NCI-H446 treated with DMSO at 0.1 percent for 48 hours (cell line): ENCODE measurements at places on chromosomes 5 and 9.

DNA sequence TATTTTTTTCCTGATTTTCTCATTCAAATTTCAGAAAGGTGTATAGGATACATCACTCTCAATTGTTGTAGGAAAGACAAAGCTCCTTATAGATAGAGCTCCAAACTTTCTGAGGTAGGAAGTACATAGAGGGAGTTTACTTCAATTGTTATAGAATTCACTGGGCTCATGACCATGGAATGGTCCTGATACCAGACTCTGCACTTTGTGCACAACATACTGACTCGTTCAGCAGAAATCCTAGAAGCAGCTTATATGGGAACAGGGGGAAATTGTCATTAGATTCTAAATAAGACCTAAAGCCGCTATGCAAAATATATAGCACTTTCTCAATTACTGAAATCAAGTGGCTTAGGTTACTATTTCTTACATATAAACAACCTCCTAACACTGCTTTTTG is 240.5 kb upstream of the TUSC1 start:
- no peak for DNase-seq

DNA sequence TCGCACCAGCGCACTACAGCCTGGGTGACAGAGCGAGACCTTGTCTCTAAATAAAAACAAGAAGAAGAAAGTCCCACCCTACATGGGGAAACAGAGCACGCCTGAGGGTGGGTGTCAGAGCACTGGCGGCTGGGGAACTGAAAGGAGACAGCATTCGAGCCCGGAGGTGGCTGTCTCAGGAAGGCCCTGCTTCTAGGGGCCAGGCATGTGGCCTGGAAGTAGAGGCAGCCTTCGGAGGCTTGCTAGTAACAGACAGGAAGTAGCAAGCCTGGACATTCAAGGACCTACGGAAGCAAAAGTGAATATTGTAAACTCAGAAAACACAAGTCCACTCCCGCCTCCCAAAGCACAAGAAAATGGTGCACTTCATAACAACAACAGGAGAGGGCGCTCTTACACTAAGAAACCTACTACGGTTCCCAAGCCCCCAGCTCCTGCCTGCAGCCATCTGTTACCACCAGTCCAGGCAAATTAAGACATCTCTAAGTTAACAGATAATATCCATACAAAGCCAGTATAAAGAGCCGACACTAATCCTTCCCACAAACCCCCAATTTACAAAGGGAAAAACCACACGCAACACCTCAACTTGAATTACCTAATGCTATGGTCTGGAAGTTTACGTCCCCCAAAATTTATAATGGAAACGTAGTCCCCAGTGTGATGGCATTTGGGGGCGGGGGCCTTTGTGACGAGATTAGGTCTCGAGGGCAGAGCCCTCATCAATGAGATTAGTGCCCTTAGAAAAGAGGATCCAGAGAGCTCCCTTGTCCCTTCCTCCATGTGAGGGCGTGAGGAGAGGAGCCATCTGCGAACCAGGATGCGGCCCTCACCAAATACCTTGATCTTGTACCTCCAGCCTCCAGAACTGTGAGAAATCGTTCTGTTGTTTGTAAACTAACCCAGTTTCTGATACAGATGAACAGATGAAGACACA is 7.7 kb downstream of the RASGEF1C start:
- DNase-seq: no peak

- DNase-seq: no peak
Measured at GRCh38 chr9:134875371-134875770, 5.2 kb upstream of the FCN2 start.

DNA sequence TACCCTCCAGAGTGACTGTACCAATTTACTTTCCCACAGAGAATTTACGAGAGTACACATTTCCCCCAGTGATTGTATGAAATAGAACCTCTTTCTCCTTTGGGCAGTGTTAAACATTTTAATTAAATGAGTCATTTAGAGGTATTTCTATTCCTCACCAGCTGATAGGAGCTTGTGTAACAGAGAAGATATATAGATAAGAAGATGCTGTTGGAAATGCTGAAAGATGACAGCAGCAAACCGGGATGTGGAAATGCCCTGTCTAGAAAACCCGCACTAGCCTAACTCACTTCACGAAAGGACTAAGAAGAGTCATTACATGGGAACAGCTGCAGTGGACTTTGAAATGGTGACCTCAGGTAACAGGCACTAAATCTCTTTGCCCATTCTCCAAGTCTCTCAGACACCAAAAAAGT is 68.3 kb downstream of the LPAR1 start:
- no peak for DNase-seq

DNA sequence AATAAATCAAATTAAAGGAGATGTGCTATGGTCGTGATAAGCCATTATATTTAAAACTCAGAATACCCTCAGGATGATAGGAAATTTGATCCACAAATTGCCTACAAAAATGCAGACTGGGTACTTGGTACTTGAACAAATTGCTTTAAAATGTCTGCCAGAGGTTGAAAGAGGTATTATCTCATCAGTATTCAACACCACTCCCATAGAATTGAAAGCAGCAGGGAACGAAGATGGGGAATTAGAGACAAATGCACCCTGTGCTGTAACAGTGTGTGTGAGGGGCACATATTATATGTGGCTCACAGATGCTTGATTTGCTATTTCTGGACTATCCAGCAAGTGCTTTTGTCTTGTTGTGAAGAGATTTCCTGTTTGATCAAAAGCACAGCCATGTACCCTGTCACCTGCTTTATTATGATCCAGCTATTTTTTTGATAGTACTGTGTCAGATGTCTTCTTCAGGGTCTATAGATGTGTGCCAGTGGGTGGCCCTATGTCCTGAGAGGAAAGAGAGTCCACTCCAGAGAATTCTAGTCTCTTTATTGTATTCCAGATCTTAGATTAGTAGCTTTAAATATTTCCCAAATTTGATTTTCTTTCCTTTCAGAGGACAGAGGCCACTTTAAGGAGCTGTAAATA is 120.1 kb downstream of the XRCC4 start:
- no peak for DNase-seq

DNA sequence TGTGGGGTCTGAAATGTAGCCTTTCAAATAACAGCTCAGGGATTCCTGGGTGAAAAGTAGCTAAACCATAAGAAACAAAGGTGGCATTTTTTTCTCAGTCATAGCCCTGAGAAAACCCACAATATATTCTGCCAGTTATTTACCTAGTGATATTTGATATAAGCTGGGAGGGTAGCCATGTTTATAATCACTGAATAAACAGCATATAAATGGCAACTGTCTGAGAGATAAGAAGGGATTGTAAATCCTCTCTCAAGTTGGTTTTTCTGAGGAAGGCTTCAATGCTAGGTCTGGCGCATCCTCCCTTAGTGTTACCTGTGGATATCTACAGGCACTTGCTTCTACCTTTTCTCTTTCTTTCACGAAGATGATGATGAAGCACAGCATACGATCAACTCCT is 1080.5 kb upstream of the DMAC1 start:
- no peak for DNase-seq

DNA sequence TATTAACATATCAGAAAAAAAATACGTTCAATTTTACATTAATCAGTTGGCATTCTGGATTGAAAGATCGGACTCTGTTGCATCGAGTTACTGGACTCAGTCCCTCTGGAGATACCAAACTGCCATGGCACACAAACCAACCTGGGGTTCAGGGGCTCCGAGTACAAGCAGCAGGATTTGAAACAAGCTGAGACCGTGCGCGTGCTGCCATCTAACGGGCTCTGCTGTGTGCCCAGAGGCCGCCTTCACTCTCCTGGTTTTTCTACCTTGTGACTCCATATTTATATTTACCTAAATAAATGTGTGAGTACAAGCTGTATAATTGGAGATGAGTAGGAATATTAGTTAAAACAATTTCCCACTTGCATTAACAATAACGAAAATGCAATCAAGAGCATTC is 48.2 kb downstream of the ANXA1 start:
- DNase-seq: no peak

DNA sequence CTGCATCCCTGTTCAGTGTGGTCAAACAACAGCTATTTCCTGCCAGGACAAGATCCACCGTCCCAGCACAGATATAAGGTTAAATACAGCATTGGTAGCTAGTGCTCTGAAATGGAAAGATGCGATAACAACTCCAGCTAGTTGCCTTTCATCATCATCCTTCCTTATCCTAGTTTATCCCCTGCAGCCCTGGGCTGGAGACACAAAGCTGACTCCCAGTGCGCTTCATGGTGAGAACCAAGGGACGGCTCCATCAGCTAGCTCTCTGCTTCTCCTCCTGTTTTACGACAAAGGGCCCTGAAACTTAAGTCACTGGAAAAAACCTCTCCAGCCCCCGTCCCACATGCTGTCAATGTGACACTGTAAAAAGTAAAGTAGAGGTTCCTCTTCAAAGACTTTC is 37.9 kb downstream of the CDC14B start:
- no peak for DNase-seq

GRCh38 chr5:14810282-14810681 is 61.3 kb downstream of the ANKH start:
- DNase-seq: no peak

GRCh38 chr5:523441-524222 is 617 bp downstream of the SLC9A3 start:
- no peak for DNase-seq

- no peak for DNase-seq
Measured at GRCh38 chr5:39441838-39442237, 17.1 kb upstream of the DAB2 start.

GRCh38 chr9:9563817-9564216 is 1049.0 kb downstream of the PTPRD start:
- DNase-seq: no peak

- DNase-seq: no peak
Measured at GRCh38 chr9:134290603-134291451, 35.4 kb upstream of the RXRA start.

DNA sequence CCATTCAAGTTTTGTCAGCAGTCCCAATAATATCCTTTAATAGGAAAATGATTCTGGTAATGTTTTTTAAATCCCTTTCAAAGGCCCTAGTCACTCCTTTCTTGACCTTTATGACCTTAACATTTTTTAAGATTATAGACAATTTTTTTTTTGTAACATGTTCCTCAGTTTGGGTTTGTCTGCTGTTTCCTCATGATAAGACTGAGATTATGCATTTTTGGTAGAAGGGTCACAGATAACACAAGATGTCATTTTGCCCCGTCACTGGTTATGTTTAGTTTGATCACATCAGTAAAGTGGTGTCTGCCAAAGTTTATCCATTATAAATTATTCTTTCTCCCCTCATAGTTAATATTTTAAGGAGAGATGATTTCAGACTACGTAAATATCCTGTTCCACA is 16.0 kb upstream of the PTPDC1 start:
- no peak for DNase-seq

GRCh38 chr5:135271533-135272310 is 127.3 kb downstream of the MACROH2A1 start:
- no peak for DNase-seq

- DNase-seq: no peak
Measured at GRCh38 chr9:70468291-70468690, 53.8 kb upstream of the KLF9 start.

GRCh38 chr5:29485333-29485732 is 1708.2 kb upstream of the CDH6 start:
- no peak for DNase-seq

DNA sequence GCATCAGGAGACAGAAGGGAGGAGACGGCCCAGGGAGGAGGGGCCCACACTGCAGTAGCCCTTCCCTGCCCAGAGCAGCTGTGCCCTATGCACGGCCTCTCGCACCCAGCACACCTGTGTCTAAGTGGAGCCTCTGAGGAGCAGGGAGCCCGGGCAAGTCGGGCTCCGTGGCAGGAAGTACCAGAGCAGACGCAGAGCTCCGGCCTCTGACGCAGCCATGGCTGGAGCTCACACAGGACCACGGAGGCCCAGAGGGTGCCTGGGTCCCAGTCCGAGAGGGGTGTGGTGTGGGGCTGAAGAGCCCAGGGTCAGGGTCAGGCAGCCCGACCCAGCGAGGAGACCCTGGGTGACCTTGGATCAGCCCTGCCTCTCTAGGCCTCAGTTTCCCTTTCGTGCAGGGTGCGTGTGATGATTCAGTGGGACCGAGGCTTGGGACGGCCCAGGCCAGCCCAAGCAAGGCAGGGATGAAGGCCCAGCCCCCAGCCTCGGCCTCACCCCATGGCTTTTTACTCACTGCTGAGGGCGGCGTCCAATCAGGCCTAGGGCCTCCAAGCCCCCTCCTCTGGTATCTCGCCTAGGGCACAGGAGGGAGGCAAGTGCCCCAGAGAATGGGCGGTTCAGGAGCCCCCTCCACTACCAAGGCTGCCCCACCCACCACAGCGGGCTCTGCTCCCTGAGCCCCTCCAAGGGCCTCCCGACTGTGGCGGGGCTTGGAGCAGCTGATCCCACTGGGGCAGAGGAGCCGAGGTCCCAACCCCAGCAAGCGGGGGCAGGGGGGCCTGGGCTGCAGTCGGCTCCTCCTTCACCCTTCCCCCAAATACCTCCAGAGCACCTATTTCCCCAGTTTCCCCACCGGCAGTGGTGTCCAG is 4.3 kb upstream of the AGPAT2 start:
- DNase-seq: no peak

DNA sequence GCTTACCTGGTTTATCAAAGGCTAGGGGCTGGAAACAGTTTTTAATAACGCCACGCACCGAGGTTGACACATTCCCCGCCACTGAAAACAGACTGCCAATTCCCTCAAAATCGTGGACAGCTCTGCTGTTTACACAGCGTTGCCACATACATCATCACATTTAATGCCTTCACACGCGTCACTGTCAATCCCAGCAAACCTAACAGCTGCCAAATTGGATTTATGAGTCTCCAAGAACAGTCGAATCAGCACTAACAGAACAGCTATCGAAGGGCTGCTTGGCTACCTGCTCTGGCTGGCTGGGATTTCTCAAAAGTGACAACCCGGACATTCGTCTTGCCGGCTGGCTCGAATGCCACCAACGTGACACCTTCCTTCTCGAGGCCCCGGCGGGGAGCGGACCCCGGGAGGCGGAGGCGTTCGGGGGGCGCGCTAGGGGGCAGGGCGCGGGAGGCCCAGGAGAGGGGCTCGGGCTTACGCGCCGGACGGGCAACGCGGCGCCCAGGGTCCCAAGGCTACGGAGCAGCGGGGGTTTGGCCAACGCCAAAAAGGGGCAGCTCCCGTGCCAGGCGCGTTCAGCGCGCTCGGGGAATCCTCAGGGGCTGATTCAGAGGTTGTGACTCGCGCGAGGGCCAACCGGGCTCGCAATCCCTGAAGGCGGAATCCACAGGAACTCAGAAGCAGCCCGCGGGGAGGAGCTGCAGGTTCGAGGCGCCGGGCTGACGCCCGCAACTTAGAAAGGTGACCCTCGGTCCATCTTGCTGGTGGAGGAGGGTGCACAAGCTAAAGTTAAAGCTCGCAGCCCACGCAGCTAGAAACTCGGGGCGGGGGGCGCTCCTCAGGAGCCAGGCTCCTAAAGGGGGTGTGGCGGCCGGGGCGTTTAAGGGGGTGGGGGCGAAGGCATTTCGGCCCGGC is 1.2 kb downstream of the CDC14B start:
- no peak for DNase-seq

DNA sequence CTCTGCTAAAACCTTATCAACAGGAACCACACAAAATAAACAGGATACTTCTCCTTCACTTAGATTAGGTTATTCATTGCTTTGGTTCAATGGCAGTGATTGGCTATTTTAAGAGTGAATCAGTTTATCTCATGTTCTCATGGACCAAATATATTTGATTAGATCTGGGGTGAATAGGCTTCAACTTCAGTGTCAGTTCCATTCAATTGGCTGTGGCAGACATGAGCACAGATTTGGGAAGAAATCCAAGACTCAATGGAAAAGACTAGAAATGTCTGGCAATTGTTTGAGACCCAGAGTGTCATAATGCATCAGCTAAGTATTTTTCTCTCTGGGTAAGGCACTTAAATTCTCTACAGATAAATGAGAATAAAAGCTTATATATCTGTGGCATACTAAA is 37.1 kb downstream of the CDH18 start:
- no peak for DNase-seq
